Small intestine (tissue), 16 donors: ENCODE measurements at places on chromosomes 12 and 14.

GRCh38 chr12:29782285-29782870, 1.4 kb downstream of the TMTC1 start:
- no peak for DNase-seq

GRCh38 chr12:114913871-114914801, 230.2 kb upstream of the TBX3 start:
- DNase-seq = peak; percentile 75

DNA sequence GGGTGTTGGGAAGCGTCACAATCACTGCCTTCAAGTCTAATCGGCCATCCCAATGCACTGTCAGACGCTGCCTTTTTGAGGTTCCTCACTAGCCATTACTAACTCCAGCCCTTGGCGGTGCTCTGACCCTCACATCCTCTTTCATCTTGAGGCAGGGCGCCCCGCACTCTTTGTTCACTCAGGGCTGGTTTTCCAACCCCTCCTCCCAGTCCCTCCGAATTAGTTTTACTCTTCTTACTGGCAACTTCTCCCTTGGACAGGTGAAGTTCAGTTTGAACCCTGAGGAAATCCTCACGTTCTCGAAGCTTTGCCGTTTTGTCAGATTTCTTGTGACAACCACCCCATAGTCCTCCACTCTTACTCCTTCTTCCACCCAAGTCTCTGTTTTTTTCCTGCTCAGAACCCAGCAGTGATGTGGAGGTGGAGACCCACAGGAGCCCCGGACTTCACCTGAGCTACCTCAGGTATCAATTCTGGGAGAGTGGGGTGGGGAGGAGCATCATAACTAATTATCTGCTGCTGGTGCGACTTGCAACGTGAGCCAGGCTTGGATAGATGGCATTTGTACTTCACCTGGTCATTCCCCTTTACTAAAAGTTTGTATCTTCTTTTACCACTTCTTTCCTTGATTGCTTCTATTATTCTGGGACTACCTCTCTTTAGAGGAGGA, 757 bp downstream of the ZC3H10 start:
- DNase-seq = no peak

- DNase-seq = no peak
Observed at GRCh38 chr14:83478741-83479140, 1945.1 kb upstream of the SEL1L start.

DNA sequence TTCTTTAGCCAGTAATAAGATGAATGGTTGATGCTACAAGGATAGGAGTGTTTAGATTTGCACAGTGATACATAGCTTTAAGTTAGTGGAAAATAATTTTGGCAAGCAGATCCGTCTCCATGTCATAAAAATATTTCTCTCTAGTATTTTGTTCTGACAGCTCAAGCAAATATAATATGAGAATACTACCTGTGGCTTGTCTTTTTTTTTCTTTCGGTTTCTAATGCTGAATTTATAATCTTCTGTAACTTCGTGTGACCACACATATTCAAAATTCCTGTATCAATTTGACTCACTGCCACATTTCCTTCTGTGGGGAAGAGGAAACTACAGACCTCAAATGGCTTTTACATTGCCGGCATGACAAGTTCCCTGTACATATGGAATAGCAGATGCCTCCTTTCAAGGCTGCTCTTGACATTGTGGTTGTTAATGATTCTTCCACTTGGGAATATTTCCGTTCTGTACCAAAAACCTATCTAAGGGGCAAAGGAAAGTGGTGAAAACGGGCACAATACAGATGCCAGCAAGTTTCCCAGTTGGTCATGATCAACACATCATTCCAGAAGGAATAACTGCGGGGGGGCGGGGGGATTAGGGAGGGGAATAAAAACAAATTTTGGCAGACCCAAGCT, 103.6 kb upstream of the CCDC91 start:
- no peak for DNase-seq

DNA sequence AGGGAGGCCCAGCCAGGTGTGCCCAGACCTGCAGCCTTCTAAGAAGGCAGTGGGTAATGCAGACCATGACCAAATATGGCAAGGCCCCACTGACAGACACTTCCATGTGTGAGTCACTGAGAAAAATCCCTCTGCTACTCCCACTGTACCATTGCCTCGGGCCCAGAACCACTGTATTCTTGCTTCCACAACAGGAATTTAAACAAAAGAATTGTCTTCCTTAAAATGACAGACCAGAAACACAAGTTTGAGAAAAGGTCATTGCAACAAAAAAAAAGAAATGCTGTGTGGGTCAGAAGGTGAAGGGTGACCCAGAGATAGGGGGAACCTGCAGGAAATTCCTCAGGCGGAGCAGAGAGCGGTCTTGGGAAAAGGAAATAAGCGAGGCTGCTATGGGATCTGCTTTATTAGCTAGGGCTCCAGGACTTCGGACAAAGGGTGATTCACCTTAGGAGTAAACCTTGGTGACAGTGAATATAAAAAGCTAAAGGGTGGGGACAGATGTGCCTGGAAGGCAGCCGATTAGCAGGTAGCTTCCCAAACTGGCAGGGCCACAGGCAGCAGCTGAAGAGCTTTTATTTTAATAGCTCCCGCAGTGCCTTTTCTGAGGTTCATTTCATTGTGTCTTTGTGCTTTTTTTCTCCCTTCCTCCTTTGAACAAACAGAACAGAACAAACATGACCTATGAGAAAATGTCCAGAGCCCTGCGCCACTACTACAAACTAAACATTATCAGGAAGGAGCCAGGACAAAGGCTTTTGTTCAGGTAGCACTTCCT, 185.3 kb upstream of the BCL2L14 start:
- peak; percentile 55 for DNase-seq

- no peak for DNase-seq
Observed at GRCh38 chr14:104496095-104496494, 83.5 kb upstream of the C14orf180 start.

- DNase-seq = no peak
Observed at GRCh38 chr14:21070610-21071224, 613 bp downstream of the ARHGEF40 start.

- no peak for DNase-seq
Observed at GRCh38 chr12:58967561-58967960, 47.3 kb upstream of the LRIG3 start.

DNA sequence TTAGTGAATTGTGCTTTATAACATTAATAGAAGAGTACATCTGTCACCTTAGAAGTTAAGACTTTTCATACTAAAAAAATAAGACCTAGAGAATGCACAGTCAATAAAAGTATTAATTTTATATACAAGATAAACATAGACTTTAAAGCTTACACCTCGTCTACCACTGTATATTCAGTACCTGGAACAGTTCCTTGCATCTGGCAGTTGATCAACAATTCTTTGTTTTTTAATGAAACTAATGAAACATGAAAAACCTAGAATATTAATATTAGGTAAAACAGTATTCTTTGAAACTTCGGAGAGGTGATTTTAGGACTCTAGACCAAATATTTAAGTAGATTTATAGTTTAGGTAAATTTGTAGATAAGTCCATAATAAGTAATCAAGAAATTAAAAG, 4.3 kb downstream of the GOLT1B start:
- DNase-seq = no peak

DNA sequence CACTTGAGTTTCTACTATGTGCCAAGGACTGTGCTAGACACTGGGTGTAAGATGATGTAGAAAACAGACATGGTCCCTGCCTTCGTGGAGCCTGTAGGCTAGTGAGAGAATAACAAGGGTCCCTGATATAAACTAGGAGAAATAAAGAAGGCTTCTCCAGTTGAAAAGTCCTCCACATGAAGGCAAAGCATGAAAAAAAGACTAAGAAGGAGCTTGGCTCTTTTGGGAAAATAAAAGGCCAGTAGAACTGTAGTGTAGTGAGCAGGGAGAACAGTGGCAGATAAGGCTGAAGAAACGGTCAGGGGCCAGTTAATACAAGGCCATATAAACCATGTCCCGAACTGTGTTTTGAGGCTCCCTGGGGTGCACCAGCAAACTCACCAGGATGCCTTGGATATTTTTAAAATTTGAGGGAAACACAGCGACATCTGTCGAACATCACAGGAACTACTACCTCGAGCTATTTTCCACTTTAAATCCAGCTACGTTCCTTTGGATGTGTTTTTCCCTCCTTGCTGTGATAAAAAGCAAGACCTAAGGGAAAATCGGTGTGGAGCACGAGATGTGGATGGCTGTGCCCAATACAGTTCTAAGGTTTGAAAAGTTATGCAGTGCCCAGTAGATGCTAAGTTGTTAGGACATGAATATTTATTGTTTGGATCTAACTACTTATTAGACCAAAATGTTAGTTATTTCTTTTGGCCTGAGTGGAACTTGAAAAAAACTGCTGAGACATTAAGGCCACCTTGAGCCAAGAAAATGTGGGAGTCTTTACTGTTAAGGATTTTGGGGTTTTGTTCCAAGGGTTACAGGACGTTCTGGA, 8.5 kb upstream of the CFL2 start:
- DNase-seq = peak; percentile 44

- no peak for DNase-seq
Observed at GRCh38 chr12:8037947-8038346, 5.4 kb downstream of the FOXJ2 start.

GRCh38 chr12:99079811-99080210, 434.7 kb downstream of the APAF1 start:
- DNase-seq = no peak
